NCI-H2081 (cell line): ENCODE measurements at places on chromosomes 7 and 10.
A peak's percentile ranks its signal among the peaks of the same experiment; 100 is the strongest.

DNA sequence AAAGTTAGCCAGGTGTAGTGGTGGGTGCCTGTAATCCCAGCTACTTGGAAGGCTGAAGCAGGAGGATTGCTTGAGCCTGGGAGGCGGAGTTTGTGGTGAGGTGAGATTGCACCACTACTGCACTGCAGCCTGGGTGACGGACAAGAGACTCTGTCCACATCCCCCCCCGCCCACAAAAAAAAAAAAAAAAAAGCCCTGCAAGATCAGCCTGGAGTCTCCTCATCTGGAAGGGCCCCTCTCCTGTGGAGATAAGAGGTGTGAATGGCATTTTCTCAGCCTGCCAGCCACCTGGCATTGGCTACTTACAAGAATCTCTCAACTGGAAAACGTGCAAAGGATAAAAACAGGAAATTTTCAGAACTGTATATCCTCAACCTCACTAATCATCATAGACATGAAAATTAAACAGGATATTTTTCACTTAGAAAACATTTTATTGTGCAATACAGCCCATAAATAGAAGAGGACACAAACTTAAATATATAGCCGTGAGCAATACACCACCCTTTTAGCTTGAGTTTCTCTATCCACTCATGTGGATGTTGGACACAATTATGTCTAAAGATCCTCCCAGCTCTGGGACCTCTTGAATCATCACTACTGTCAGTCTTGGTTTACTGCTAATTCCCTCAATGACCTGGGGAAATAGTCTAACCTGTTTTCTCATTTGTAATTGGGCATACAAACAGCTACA, 11.3 kb upstream of the TSPAN15 start:
- no peak for DNase-seq

GRCh38 chr10:34216348-34216945, 598.6 kb downstream of the PARD3 start:
- no peak for DNase-seq

GRCh38 chr10:102511583-102512274, 8.0 kb downstream of the SUFU start:
- no peak for DNase-seq

DNA sequence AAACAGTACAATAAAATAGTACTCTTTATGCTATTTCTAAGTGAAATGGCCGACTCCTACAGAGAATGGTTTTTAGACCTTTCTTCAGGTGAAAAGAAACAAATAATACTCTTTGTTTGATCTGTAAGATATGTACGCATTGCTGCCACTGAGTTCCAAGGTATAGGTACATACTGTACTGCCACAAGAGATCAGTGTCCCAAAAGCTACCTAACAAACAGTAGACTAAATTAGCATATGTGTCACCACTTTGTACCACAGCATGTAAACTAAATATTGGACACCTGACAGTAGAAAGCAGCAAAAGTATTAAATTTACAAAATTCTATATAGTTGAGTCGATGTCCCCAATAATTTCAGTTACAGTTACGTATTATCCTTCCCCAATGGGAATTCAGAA, 14.4 kb downstream of the MTPN start:
- no peak for DNase-seq

DNA sequence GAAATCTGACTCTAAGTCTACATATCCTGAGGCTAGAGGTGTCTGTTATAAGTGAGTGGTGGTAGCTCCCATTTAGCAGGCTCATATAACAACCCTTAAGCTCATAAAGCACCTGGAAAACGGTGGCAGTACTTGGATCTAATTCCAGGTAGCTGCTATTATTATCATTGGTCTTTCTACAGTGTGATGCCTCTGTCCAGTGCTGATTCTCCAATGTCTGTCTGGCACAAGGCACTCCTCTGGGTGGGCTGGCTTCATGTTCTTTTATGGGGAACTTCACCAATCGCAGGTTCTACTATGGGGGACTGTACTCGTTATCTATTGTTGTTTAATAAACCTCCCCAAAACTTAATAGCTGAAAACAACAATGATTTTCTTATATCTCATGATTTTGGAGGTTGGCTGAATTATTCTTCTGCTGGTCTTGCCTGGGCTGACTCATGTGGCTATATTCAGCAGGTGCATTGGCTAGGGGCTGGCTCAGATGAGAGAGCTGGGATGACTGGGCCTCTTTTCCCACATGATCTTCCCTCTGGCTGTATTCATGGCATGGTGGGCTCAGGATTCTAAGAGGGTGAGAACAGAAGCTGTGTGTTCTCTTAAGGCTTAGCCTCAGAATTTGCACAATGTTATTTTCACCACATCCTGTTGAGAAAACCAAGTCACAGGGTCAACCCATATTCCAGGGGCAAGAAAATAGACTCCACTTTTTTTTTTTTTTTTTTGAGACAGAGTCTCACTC, 93.0 kb upstream of the PCGF5 start:
- DNase-seq = no peak

- DNase-seq = no peak
Measured at GRCh38 chr7:158569858-158570323, 17.7 kb downstream of the PTPRN2 start.

DNA sequence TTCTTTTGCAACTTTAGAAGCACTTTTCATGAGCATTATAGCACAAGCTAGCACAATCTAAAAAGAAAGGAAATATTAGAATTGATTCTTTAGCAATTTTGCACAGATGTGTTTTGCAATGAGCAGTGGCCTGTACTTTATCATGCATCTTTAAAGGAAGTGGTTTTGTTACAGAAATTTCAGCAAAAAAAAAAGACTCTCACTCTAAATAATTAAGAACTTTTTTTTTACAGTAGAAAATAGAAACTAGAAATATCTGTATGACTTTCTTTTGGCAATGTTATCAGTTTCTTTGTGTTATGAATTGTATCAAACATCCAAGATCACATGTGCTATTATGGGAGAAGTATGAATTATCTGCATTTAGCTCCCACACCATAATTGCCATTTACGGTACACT, 195.7 kb upstream of the KLF6 start:
- DNase-seq = no peak

DNA sequence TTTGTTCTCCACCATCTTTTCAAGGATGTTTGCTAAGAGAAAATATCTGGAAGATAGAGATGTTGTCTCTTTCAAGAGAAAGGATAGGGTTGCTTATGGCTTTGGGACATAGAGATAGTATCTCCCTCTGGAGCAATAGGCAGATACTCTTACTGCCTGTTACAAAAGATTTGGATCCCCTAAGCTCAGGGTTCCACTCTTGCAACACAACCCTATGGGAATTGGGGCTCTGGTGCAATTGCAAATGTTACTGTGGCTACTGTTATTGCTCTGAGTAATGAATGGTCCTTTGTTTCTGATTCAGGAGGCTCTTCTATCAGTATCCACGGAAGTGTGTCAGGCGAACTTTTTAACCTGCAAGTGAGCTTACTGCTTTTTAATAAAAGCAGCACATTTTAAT, 88.8 kb downstream of the GPR85 start:
- no peak for DNase-seq

GRCh38 chr10:4067531-4067930, 282.5 kb upstream of the KLF6 start:
- DNase-seq = no peak

DNA sequence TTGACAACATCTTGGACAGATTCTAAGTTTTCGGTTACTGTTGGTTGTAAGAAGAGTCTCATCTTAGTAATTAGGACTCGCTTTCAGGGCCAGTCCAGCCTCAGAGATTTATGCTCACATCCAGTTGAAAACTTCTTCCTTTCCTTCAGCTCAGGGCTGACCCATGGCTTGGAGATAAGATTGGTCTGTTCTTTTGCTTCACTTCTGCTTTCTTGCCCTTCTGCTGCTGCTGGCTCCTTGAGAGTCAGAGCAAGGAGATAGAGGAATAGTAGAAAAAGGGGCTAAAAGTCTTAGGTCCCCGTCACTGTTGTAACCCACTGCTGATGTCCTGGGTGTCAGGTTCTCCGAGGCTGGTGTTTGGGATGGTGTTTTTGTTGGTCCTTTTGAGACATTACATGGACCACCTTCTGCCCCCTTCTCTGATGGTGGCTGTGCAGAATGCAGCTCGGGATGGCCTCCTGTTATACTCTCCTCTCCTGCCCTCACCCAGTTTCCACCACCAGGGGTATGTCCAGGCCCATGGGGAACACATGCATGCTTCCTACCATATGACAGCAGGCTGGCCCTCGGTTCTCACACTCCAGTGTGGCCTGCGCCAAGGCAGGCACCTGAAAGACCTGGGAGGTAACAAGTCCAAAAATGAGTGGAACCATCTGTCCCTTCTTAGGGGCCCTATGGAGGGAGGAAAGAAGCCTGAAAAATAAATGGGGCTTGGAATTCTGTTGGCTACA, 67.8 kb upstream of the PCBD1 start:
- DNase-seq = no peak

GRCh38 chr10:62690703-62691102, 113.8 kb upstream of the ADO start:
- no peak for DNase-seq

DNA sequence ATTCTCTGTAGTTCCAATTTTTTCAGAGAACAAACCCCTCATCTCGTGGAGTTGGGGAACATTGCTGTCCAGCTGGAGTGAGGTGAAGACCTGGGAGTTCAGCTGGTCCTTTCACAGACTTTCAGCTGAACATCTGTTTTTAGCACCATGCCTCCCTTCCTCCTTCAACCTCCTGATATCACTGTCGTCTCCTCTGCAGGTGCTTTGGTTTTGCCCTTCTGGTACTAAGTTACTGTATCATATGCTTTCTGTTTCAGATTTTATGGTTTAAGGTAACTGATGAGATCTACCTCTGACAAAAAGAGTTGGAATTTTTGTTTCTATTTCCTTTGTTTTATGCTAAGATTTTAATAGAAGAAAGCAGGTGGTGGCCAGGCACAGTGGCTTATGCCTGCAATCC, 102.9 kb downstream of the ZNF438 start:
- DNase-seq = no peak

- DNase-seq = no peak
Measured at GRCh38 chr7:131170440-131171271, 157.0 kb upstream of the MKLN1 start.

DNA sequence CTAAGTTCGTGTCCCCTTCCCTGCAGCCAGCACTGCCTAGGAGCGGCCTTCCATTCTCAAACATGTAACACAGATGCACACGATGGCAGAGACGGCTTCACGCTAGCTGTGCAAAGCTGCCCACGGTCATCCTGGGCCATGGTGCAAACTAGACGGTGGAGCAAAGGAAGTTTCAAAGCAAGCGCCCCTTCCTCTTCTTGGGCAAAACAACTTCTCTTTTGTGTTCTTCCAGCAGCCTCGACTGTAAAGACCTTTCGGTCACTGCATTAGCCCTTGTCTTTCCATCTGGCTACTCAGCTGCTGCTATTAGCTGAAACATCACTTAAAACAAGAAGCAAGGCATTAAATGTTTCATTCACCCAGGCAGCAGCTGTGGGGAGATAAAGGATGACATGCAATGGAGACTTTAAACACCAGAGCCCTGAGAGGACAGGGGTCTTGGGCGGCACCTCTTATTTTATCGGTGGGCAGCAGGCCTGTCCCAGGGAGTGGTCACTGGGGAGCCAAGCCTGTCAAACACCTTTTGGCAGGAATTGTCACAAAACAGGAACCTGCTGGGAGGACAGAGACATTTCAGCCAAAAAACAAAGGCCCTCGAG, 214.8 kb downstream of the KLF6 start:
- DNase-seq = no peak

DNA sequence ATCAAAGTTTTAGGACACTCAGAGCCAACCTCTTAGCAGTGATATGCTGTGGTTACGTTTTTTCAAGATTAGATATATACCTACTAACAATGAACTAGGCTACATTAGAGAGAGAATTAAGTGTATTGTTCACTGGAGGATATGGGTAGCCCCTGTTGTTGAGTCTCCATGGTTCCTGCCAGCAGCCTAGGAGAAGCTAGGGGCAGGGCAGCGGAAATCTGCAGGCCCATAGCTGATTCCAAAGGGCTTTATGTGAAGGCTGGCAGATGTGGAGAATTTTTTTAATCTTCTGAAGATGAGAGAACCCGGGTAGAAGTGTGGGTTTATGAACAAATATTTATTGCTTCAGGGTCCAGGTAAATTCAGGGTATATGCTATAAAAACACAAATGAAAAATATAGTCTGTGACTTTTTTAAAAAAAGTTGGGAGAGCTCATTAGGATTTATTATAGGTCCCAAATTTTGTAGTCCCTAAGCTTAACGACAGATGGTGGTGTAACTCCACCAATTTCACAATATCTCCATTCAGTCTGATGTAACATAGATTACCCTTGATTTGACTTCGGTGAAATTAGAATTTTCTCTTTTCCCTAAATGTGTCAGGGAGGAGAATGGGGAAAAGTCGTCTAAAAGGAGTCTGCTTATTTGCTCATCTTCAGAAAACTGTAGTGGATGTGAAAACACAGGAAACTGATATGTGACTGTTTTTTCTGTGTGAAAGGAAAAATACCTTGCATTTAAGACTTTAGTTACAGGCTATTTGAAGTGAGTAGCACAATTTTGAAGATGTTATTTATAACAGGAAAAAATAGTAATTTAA, 163.0 kb upstream of the PPP1R3A start:
- DNase-seq = peak; percentile 54
